Vagina (tissue), 2 donors: ENCODE measurements at places on chromosomes 16 and 17. TPM values are rescaled to one million over a fixed set of nuclear protein-coding genes. Genes with fewer than 3 reads are reported as not detected.

The CCL14 gene
- 93.1 TPM for total RNA-seq

The PRSS33 gene
- not detected for total RNA-seq

The HSD3B7 gene
- 14.5 TPM for total RNA-seq

The GRIN2A gene
- 1.5 TPM for total RNA-seq

- no peak for DNase-seq
These were observed 339.8 kb downstream of the BCAS3 start for GRCh38 chr17:61017317-61018006.

DNA sequence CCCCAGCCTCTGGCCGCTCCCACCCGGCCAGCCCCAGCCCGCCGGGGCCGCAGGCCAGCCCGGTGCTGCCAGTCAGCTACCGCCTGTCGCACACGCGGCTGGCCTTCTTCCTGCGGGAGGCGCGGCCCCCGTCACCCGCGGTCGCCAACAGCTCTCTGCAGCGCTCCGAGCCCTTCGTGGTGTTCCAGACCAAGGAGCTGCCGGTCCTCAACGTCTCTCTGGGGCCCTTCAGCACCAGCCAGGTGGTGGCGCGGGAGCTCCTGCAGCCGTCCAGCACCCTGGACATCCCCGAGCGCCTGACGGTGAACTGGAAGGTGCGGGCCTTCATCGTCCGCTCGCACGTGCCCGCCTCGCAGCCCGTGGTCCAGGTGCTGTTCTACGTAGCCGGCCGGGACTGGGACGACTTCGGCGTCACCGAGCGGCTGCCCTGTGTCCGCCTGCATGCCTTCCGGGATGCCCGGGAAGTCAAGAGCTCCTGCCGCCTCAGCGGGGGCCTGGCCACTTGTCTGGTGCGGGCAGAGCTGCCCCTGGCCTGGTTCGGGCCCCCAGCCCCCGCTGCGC lies 46.8 kb downstream of the TMEM132E start:
- no peak for DNase-seq

GRCh38 chr16:87003414-87003755 lies 313.8 kb downstream of the C16orf95 start:
- DNase-seq, result no peak

- DNase-seq, result no peak
These were observed 12.6 kb upstream of the ALOX12B start for GRCh38 chr17:8100111-8100510.

DNA sequence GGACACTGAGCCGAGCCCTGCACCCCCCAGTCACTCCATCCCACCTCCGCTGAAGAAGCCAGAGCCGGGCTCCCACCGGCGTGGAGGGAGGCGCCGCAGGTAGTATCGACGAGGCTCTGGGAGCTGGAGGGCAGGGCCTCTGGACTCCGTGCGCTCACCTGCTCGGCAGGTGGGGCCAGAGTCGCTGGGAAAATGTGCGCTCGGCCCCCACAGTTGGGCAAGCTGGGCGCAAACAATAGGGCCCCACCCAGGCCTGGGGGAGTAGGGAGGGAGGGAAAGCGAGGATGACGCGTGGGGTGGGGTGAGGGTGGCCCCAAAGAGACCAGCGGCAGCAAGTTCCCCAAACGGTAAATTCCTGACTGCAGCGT lies 668 bp downstream of the JUP start:
- no peak for DNase-seq
